ENCODE measurements at places on chromosomes 1 and 21. TPM values are rescaled to one million over a fixed set of nuclear protein-coding genes. Genes with fewer than 3 reads are reported as not detected.

GRCh38 chr1:87937831-87938395, 609.2 kb downstream of the LMO4 start:
- no peak for DNase-seq

DNA sequence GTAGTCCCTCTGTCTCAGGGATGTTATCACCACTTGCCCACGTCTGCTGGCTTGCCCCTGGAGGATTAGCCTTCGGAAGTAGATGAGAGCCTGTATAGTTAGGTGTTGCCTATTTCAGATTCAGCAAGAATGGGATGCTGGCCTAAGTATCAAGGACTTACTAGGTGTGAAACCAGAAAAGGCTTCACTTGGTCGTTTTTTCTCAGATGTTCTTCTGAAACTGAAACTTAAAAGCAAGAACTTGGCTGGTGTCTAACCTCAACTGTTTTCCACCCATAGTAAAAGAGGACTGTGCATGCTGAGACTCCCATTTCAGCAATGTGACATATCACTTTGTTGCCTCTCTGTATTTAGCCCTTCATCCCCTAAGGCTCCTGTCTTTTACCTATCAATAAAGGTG, 67.0 kb upstream of the LRRC53 start:
- DNase-seq = no peak

OR2L13 gene
- total RNA-seq = not detected

PARP1 gene
- total RNA-seq = 53.3 TPM

GPR52 gene
- 0.68 TPM for total RNA-seq
